ENCODE measurements at places on chromosomes 5 and 9.
A peak's percentile ranks its signal among the peaks of the same experiment; 100 is the strongest.

DNA sequence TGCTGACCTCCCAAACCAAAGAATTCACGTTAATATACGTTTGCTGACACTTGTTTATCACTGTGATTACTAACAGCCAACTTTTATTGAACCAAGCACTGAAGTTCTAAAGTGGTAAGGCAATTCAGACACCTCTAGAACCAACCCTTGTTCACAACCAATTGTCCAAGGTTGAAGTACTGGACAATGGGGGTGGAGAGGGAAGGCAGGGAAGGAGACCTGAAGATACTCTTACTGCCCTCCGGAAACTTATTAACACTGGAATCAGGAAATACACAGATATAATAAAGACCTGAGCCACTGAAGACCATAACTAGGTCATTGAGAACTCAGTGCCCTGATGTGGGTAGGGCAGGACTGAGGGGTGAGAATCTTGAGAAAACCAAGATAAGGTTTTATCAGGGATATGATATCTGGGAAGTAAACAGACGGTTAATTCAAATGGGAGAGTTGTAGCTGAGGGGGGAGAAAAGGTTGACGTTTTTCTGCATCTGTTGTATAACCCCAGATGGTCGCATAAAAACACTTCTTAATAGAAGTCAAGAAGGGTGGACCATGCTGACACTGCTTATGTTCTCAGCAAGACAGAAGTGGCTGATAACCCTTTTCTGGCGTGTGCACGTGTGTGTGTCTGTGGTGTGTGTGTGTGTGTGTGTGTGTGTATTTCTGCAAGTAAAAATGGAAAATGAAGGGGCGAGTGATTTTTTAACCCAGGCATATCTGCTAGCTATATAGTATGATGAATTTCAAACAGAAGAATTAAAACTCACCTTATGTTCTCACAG lies 125.9 kb downstream of the LHFPL2 start:
- DNase-seq: no peak

DNA sequence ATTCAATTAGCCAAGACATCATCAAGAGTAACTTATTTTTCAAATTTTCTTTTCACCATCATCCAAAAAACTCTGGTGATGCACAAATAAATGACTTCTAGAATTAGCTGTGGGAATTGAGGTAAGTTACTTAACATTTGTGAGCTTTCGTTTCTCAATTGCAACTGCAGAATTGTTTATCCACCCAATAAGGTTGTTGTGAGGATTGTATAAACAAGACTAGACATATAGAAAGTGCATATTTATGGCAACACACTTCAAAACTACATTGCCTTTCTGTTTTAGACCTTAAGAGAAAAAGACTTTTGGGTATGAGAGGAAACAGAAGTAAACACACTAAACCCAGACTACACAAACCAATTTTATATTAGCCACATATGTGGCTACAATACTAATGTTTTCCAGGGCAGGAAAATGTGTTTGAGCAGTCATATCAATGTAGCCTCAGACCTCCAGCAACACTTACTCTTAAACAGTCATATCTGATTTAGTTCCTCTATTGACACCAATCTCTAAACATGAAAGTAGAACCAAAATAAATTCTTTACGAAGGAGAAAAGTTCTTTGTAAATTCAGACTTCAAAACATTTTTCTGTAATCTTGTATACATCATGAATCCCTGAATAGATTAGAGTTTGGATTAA lies 488.0 kb upstream of the CYLC2 start:
- DNase-seq: no peak

- no peak for DNase-seq
Observed at GRCh38 chr9:101578378-101578777, 16.4 kb downstream of the PPP3R2 start.

GRCh38 chr5:64462391-64462790 lies 43.4 kb upstream of the RGS7BP start:
- no peak for DNase-seq

DNA sequence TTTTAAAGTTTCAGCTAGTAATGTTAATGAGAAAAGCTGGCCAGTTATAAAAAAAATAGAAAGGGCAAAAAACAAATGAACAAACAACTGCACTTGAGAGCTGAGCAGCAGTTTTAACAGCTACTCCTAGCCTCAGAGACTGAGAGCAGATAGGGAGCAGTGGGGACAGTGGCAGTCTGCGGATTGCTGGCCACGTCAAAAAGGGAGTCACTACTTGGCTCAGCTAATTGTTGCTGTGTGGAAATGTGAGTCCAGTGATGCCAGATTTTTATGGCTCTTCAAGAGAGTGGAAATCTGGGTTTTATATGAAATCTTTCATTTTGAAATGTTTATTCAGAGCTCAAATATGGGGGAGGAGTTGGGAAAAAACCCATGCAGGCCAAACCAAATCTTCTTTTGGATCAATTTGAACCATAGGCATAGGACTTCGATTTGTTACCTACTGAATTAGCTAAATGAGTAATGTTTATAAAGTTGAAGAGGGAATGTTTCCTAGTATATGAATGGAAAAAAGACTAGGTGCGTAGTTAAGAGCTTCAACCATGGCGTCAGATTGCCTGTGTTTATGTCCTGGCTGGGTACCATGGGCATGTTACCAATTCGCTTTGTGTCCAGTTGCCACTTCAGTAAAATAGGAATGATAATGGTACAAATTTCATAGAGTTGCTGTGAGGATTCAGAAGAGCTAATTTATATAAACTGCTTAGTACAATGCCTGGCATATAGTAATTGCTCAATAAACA lies 102.1 kb downstream of the PAM start:
- no peak for DNase-seq

DNA sequence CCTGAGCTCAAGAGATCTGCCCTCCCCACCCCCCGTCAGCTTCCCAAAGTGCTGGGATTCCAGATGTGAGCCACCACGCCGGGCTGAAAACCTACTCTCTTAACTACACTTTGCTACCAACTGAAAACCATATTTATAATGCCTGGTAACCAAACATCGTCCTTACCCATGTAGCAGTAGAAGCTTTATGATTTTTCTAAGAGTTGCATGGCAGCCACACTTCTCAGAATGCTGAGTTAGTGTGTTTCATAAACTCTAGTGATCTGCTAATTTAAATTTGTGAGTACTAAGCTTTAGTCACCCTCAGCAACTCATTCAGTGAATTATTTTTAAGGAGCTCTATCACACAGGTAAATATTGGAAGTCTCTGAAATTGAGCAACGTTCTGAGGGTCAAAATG lies 478.4 kb downstream of the KDM4C start:
- no peak for DNase-seq

GRCh38 chr9:117705386-117705785 lies 1.2 kb downstream of the TLR4 start:
- DNase-seq: no peak

- no peak for DNase-seq
Observed at GRCh38 chr5:74166064-74166463, 474.5 kb downstream of the ENC1 start.

DNA sequence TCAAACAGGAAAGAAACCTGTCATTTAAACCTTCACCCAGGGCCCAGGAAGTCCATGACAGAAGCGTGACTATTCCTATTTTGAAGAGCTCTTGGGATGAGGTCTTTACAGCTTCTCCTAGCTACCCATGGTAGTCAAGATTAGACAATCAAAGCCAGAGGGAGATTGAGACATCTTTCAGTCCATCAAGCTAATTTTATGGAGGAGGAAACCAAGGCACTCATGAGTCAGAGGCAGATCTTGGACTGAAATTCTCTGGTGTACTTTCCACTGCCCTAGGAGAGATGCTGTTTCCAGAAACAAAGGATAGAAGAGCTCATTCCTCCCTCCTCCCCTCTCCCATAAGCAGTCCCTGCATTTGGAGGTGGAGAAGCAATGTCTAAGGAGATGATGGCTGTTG lies 9.2 kb downstream of the TNFSF8 start:
- no peak for DNase-seq

DNA sequence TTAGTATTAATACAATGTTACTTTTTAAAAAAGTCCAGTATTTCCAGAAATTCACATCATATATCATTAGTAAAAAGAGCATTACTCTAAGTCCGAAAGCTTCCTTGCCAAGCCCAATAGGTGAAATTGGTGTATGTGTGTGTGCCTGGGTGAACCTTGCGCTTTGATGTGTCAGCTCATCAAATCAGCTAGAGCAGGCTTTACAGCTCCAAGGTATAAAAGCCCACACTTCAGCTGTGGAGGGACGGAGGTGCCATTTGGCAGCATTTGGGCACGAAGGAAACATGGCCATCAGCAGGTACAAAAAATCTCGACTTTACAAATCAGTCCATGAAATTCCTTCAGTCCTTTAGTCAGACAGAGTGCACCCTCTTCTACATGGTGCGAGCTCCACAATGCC lies 76.5 kb upstream of the IL7R start:
- DNase-seq: peak; percentile 50

- DNase-seq: no peak
Observed at GRCh38 chr5:13640270-13640669, 304.2 kb downstream of the DNAH5 start.

- no peak for DNase-seq
Observed at GRCh38 chr5:158212917-158213316, 354.0 kb upstream of the CLINT1 start.

- DNase-seq: no peak
Observed at GRCh38 chr5:20972419-20972925, 984.5 kb upstream of the CDH18 start.

- no peak for DNase-seq
Observed at GRCh38 chr9:75639971-75640610, 250.4 kb upstream of the PCSK5 start.

DNA sequence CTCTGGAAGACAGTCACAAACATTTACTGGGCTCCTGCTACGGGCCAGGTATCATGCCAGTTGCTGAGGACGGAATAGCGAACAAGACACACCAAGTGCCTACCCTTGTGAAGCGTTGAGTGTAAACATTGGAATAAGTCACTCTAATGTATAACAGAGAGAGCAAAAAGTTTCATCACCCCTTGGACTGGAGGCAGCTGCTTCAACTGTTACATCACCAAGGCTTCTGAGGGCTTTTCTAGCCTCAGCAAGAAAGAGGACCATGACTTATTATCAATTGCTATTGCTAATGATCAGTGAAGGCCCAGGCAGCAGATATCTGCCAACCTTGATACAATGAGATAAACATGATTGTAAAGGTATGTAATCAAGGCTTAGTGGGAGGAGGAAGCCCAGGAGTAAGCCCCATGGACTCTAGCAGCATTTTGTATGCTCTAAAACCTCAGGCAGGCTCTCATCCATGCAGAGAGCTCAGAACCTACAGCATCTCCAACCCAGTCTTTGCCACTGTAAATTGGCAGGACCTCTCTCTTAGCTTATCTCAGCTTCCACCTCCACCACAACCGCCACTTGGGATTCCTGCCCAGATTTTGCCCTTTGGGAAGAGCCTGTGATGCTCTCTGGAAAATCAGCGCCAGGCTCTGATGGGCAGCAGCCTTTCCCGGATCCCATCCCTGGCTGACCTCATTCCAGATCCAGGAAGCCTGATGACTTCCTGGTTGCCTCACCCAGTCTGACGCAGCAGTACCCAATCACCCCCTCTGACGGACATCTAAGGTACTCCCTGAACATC lies 54.5 kb downstream of the ADAM19 start:
- DNase-seq: no peak

DNA sequence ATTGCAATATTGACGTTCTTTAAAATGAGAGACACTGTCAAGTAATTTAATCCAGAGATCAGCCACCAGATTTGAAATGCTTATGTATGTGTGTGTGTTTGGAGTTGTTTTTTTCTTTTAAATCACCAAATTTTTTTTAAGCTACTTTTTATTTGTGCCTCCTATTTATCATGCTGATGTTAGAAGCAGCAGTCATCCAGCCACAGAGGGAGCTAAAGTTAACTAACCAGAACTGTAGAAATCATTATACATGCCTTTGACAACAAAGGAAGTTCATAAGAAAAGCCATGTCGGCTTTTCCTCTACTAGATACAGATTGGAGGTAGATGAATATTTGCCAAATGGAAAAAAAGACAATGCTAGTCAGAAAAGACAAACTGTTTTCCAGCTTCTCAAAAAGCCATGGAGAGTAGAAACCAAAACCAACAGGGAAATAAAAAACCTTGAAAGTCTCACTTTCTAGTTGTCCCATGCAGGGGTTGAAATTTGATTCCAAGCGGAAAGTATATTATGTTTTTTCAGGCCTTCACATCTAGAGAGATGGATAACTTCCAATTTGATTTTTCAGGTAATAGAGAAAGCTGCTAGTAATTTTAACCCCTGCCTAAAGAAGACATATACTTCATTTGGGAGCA lies 4.5 kb downstream of the PURA start:
- DNase-seq: no peak

DNA sequence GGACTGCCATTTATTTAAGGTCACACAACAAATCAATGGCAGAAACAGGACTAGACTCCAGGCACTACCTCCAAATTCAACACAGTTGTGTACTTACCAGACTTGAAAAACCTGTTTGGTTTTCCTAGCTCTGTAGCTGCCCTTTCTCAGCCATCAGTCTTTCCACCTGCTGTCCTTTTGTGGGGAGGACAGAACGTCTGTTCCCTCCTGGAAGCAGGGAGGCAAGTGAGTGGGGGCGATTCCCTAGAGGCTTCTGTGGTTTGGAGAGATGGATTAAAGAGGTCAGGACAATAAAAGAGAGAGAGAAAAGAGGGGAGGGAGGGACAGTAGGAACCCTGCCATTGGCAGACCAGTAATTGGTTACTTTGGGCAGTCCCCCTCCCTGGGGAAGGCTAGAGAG lies 14.7 kb downstream of the ASTN2 start:
- no peak for DNase-seq

DNA sequence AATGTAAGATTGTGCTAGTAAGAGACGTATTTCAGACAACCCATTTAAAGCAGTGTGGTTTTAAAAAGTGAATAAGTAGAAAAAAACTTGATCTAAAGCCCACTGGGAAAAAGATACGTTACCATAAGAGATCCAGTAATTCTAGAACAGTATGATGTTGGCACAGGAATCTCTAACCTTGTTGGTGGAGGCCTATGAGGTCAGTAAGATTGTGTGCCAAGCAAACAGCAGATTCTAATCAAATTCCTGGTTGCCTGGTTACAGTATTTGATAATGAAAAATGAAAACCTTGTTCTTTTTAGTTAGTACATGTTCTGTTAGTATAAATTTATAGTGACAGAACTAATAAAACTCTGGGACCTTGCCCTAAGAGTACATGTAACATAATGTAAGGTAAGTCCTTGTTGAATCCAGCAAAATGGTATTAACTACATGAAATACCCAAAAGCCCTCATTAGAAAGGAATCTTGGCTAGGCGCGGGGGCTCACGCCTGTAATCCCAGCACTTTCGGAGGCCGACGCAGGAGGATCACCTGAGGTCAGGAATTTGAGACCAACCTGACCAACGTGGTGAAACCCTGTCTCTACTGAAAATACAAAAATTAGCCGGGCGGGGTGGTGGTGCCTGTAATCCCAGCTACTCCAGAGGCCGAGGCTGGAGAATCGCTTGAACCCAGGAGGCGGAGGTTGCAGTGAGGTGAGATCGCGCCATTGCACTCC lies 33.2 kb upstream of the DMXL1 start:
- no peak for DNase-seq
